ENCODE measurements at places on chromosomes 5 and 9. TPM values are rescaled to one million over a fixed set of nuclear protein-coding genes. Genes with fewer than 3 reads are reported as not detected.

Gene ZNF169
- 6.8 TPM for total RNA-seq

Gene COL23A1
- total RNA-seq: 0.14 TPM

Gene BNC2
- not detected for total RNA-seq

Gene PCDHB13
- total RNA-seq: not detected

Gene LIX1
- total RNA-seq: not detected

Gene FOXD4L6
- not detected for total RNA-seq

Gene FAT2
- not detected for total RNA-seq

Gene PLPP1
- total RNA-seq: 12.5 TPM

Gene TSC1
- 38.7 TPM for total RNA-seq

Gene HK3
- total RNA-seq: 0.11 TPM

Gene BARHL1
- total RNA-seq: not detected

Gene PCDHA10
- total RNA-seq: not detected
